HuH-7 (cell line): ENCODE measurements at places on chromosomes 3 and 15.

- DNase-seq = no peak
Observed at GRCh38 chr3:12427551-12427950, 56.7 kb upstream of the TSEN2 start.

DNA sequence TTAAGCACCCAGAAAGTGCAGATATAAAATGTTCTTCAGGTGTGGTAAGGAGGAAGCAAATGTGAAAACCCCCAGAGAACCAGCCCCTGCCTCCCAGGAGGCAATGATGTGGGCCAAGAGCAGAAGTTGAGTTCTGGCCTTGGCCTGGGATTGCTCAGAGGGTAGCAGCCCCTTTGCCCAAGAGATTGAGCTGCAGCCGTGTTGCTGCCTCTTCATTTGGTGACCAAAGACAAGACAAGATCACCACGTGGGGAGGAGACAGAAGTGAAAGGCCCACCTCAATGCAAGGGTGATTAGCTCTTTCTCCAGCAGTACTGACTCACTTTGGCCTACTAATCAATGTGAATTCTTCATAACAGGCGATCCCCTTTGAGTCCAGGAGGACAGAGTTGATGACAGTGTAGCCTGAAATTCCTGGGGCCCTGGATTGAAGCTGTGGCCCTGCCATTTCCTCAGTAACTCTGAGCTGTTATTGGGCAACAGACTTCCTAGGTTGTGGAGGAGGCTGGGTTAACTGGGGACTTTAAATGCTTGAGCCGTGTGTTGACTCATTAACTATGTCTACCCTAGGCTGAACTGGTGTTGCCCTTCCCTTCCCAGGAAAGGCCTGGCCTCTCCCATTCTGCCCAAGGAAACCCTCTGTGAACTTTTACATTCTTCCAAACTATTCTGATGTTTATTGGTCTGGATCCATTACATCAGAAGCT lies 86.5 kb downstream of the ST6GAL1 start:
- peak; percentile 64 for DNase-seq

- no peak for DNase-seq
Observed at GRCh38 chr15:60257591-60258159, 140.1 kb downstream of the ANXA2 start.

- no peak for DNase-seq
Observed at GRCh38 chr3:104286645-104287044, 1080.1 kb upstream of the ALCAM start.

GRCh38 chr3:54356261-54357045 lies 234.1 kb downstream of the CACNA2D3 start:
- DNase-seq = no peak

DNA sequence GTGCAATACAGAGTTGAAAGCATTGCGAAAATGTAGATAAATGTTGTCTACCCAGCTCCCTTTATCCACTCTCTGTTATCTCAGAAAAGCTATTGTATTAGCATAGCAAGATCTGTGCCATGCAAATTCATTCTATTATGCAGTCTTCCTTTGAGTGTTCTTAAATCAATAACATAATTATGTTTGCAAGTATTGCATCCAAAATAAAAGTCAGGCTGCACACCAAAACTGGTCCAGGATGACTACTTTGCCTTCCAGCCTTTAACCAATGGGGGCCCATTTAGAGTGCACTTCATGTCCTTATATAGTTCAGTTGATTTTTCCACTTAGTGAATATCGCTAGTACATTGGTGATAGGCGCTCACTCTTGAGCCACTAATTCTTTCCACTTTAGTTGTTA lies 107.4 kb upstream of the MLF1 start:
- DNase-seq = no peak

DNA sequence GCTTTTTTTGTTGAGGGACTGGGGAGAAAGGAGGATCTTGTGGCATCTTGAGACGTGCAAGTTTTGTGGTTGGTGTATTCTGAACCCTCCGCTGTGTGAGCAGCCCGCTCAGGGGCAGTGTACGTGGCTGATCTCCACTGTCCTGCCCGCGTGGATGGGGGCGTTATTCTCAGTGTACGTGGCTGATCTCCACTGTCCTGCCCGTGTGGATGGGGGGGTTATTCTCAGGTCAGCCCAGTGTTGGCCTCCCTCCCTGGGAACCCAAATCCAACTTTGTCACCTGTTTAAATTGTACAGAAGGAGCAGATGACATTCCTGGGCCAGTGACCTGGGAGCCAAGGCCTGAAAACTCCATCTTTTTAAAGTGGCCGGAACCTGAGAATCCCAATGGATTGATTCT lies 84.0 kb downstream of the PGPEP1L start:
- no peak for DNase-seq

GRCh38 chr15:64926661-64927060 lies 15.0 kb downstream of the ANKDD1A start:
- DNase-seq = no peak

DNA sequence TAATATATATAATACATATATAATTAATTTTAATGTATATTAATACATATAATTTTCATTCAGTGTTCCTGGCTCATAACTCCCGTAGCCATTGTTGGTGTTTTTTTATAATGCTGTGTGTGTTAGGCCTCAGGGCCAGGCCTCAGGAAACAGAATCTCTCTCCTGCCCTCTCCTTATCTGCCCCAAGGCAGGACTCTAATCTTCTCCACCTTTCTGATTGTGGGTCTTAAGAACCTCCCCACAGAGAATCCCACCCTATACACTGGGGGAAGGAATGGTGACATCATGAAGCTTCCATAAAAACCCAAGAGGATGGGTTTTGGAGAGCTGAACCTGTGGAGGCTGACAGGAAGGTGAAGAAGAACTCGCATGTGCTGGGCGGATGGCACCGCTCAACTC lies 4.0 kb upstream of the FMN1 start:
- no peak for DNase-seq

DNA sequence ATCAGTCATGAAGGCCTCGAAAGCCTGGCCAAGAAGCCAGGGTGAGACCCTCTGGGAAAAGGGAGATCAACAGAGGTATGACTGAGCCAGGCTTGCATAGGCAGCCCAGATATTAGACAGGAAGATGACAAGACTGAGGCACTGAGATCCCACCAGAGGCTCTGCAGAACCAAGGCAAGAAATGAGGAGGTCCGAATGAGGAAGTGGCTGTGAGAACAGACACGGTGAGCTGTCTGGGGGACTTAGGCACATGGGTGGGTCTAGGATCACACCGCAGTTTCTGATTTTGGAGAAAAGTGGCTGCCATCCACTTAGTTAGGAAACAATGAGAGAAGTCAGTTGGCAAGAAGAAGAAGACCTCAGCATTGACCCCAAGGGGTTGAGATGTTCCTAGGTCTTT lies 31.5 kb upstream of the PRSS50 start:
- no peak for DNase-seq

DNA sequence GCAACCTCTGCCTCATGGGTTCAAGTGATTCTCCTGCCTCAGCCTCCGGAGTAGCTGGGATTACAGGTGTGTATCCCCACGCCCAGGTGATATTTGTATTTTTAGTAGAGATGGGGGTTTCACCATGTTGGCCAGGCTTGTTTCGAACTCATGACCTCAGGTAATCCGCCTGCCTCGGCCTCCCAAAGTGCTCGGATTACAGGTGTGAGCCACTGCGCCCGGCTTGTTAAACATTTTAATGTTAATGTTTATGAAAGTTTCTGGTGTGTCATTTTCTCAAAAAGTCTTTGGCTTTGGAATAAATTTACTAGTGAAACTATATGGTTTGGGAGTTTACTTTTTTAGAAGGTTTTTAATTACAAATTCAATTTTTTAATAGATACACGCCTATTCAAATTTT lies 698.8 kb downstream of the MECOM start:
- DNase-seq = no peak

GRCh38 chr15:81349271-81349670 lies 24.7 kb downstream of the TMC3 start:
- DNase-seq = no peak

GRCh38 chr3:22969276-22969675 lies 233.9 kb upstream of the UBE2E2 start:
- no peak for DNase-seq

DNA sequence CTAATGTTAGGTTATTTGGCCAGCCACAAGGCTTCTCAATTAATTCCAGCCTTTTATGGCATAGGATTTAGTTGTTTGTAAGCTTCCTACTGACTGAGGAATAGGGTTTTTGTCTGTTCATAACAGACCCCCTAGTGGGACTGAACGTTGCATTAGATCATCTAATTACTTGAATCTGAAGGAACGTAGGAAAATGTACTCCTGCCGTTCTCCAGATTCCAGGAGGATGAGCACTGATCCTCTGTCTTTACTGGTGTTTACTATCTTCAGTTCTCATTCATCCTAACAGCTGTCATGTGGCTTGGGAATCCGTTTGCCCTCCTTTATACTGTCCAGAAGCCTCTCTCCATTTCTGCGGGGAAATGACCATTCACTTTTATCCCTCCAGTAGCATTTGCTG lies 52.7 kb downstream of the RAD54L2 start:
- DNase-seq = no peak

- no peak for DNase-seq
Observed at GRCh38 chr3:66997560-66998112, 471 bp upstream of the KBTBD8 start.

DNA sequence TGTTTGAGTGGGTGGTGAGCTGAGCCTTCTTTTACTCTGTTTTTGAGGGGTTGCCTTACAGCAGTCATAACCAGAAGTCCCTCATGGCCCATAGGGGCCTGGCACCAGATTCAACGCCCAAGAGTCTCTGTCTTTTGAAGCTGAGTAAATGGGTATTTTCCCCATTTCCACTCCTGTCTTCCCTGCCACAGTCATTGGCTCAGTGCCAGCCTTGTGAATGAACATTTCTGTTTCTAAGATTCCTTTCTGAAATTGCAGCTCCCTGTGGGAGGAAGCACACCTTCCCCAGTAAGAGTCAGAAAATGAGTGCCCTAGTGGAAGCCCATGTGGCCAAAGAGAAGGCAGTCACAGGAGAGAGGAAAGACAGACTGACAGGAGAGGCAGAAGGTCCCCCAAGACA lies 43.7 kb upstream of the POLR2M start:
- DNase-seq = no peak

- no peak for DNase-seq
Observed at GRCh38 chr3:38219609-38220197, 45.9 kb upstream of the SLC22A13 start.

- DNase-seq = no peak
Observed at GRCh38 chr3:137642831-137643230, 121.3 kb upstream of the SOX14 start.

GRCh38 chr15:48559285-48559684 lies 86.2 kb downstream of the FBN1 start:
- DNase-seq = no peak

GRCh38 chr15:68818769-68819494 lies 1.8 kb downstream of the ANP32A start:
- peak; percentile 67 for DNase-seq

- DNase-seq = no peak
Observed at GRCh38 chr15:66574596-66574950, 8.8 kb upstream of the LCTL start.

GRCh38 chr15:58677426-58677825 lies 72.1 kb downstream of the ADAM10 start:
- no peak for DNase-seq

DNA sequence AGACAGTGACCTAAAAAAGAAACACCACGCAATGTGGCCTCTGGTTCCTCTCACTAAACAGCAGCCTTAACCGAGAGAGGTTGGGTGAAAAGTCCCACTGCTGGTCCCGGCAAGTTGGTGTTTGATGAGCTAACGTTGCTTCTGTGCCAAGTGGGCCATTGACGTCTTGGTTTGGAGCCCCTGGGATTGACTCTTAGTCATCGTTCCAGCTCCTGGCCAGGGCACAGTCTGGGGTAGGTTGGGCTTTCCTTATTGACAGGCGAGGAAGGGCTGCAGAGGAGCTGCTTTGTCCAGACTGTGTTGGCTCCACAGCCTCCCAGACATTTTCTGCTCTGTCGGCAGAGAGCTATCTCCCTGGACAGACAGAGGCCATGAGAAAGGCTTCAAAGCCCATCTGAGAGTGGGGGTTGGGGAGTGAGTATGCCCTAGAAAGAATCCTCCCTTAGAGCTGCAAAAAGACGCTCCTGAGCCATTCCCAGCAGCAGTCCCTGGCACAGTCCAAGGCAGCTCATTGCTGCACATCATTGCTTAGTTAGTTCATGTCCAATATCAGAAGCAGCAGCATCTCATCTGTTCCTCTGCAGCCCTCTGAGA lies 28.6 kb upstream of the C3orf80 start:
- DNase-seq = no peak

GRCh38 chr15:79538527-79538926 lies 106.4 kb downstream of the MINAR1 start:
- no peak for DNase-seq

- DNase-seq = no peak
Observed at GRCh38 chr15:22915866-22916515, 64.2 kb downstream of the CYFIP1 start.

DNA sequence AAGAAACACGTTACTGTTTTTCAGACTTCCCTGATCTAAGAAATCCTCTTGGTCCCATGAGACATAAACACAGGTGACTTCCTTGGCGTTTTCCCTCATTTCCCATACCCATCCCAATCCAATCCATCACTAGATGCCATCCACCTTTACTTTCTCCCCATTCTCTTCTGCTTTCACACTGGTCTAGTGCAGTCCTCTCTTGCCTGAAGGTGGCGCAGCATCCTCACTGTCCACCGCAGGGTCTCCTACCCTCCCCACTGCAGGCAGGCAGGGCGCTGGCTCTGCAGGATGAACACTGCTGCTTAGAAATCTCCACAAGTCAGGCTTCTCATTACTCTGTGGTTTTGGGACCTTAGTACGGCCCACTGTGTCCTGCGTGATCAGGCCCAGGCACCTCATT lies 58.2 kb downstream of the RAB7A start:
- DNase-seq = peak; percentile 70

GRCh38 chr3:192409838-192410683 lies 317.3 kb downstream of the FGF12 start:
- peak; percentile 59 for DNase-seq

DNA sequence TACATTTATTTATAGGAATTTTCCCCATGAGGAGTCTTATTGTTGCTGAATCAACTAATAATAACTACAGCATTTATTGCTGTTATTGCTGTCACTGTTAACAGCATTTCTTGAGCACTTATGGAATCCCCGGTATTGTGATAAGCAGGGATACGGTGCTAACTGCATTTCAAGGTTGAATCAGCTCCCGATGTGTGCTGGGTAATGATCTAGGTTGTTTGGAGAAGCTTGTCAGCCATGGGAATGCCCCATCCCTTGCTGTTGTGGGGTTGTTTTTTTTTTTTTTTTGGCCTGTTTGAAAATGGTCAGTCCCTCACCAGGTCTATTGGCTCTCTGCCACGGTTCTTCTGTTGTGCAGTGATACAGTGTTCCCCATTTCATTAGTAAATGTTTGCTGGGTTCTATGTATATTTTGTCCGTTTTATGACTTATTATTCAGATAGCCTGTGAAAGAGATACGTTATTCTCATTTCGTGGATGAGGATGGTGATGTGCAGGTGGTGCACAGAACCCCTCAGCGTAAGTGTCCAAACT lies 48.5 kb downstream of the MED12L start:
- DNase-seq = no peak

- DNase-seq = no peak
Observed at GRCh38 chr15:65405791-65406423, 16.8 kb downstream of the IGDCC4 start.

DNA sequence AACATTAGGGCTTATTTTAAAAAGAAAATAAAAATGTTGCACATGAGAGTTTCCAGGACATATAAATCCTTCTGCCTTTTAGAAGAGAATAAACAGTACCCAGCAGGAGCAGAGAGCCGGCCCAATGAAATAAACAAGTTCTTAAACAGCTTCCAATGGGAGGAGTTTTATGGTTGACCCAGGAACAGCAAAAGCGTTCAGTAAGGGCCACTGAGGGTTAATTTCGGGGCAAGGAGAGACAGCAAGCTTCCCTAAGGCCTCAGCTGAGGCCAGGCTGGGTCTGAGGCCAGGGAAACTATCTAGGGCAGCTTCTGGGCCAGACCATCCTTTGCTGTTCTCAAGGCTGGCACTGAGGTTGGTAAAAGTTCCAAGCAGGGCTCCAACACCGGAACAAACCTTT lies 3.4 kb downstream of the PDZRN3 start:
- no peak for DNase-seq
